ENCODE measurements at places on chromosomes 4 and X.

GRCh38 chr4:2482693-2483092, 13.8 kb downstream of the RNF4 start:
- DNase-seq: no peak

DNA sequence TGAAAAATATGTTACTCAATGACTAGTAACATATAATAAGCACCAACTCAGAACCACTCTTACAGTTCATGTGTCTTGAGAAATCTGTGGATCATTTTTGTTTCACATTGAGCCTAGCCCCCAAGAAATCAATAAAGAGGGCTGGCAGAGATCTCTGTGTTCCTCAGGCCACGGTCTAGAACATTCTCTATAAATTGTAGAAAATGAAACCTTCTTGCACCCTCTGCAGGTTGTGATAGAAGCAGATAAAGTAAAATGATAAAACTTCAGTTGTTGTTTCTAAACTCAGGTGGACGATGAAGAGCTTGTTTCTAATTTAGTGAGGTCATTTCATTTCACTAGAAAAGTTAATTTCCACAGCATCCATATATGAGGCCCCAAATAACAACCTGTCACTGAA, 182.7 kb downstream of the KIT start:
- no peak for DNase-seq

DNA sequence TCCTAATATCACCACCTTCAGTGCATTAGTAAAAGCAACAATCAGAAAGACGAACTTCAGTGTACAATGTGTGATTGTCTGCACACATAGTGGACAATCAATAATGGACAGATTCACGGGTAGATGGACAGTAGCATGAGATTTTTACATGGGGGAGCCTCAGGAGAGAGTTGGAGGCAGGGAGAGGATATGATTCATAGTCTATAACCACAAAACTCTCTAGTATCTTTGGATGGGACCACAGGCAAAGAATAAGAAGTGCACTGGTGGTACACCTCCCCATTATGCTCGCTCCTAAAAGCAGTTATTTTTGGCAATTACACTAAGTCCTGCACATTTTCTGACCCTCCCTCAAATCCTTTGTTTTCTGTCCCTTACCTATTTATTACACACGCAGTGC, 624.4 kb upstream of the ACTRT1 start:
- DNase-seq: no peak

- DNase-seq: no peak
These were observed 44.1 kb downstream of the TIGD4 start for GRCh38 chr4:152735396-152735859.

- no peak for DNase-seq
These were observed 26.0 kb upstream of the BMP2K start for GRCh38 chr4:78749972-78750727.

DNA sequence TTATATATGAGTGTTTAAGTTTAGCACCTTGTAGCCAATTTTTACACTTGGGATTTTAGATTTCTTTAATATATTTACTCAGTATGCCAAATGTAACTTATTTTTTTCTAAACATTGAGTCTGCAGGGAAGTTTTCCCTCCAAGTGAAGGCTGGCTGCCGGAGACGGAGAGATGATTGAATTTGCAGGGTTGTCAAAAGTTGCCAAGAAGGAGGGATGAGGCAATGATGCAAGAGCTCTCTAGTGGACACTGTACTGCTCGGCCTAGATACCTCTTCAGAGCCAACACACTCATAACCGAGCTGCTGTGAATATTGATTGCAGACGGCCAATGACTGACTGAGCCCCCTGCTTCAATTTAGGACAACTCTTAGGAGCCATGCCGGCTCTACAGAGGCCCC, 318.6 kb upstream of the CASK start:
- DNase-seq: no peak

DNA sequence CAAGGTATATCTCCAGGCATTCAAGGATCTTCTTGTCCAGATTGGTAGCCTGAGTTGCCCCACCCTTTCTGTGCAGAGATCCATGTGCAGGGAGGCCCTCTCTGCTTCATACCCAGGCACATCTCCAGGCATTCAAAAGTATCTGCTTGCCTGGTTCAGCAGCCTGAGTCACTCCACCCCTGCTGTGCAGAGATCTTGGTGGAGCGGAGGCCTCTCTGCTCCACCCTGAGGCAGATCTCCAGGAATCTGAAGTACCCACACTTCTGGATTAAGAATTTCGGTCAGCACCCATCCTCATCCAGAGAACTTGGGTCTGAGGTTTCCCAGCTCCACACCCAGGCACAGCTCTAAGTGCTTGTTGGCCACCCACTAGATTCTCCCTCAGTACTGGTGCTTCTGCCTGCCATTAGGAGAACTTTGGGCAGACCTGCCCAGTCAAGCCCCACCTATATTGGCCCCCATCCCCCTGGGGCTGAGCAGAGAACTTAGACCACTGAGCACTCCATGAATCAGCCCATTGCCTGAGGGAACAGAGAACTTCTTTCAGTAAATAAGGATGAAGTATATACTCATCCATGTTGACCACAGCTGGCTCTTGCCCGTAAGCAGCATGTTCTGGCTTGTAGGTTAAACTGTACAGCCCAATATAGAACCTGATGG, 199.5 kb upstream of the ZCCHC13 start:
- DNase-seq: no peak

DNA sequence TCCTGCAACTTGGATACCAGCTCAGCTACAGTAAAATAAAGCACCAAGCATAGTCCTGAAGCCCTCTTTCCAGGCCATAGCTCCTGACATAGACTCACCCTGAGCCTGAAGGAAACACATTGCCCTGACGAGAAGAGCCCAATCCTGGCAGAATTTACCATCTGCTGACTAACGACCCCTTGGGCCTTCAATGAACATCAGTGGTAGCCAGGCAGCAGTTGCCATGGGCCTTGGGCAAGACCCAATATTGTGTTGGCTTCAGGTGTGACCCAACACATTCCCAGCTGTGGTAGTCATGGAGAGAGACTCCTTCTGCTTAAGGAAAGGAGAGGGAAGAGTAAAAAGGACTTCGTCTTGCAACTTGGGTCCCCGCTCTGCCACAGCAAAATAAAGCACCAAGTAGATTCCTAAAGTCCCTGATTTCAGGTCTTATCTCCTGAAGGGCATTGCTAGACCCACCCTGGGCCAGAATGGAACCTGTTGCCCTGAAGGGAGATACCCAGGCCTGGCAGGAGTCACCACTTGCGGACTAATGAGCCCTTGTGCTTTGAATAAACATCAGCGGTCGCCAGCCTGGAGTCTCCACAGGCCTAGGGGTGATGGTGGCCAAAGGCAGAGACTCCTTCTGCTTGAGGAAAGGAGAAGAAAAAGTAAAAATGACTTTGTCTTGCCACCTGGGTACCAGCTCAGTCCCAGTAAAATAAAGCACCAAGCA, 902.6 kb downstream of the C4orf33 start:
- DNase-seq: no peak

- DNase-seq: no peak
These were observed 54.1 kb downstream of the PHF8 start for GRCh38 chrX:53990171-53990570.

- no peak for DNase-seq
These were observed 7.8 kb downstream of the FLNA start for GRCh38 chrX:154366666-154367055.

GRCh38 chrX:153644356-153645125, 2.5 kb upstream of the DUSP9 start:
- DNase-seq: no peak

- DNase-seq: no peak
These were observed 14.7 kb upstream of the PDE6B start for GRCh38 chr4:610411-611261.

- DNase-seq: no peak
These were observed 353.4 kb upstream of the ADGRL3 start for GRCh38 chr4:60846678-60847077.

DNA sequence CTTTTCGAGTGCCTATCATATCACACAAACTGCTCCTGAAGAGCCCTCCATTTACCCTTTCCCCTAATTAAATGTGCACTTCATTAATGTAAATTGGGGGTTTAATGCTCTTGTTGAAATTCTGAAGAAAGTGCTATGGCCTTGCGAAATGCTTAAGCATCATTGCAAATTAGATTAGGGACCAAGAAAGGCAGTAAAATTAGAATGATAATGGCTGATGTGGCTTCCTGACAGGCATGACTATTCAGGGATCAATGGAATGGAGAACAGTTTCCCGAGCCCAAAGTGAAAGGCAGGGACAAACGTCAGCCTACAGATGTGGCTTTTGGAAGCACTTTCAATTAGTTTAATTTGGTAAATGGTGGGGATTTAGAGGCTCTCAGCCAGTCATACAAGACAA, 120.1 kb downstream of the NKX6-1 start:
- no peak for DNase-seq

GRCh38 chr4:127012549-127012948, 620.2 kb upstream of the INTU start:
- DNase-seq: no peak

- no peak for DNase-seq
These were observed 306.3 kb upstream of the PPARGC1A start for GRCh38 chr4:24195991-24196736.

GRCh38 chrX:148867596-148867995, 367.2 kb downstream of the AFF2 start:
- no peak for DNase-seq

DNA sequence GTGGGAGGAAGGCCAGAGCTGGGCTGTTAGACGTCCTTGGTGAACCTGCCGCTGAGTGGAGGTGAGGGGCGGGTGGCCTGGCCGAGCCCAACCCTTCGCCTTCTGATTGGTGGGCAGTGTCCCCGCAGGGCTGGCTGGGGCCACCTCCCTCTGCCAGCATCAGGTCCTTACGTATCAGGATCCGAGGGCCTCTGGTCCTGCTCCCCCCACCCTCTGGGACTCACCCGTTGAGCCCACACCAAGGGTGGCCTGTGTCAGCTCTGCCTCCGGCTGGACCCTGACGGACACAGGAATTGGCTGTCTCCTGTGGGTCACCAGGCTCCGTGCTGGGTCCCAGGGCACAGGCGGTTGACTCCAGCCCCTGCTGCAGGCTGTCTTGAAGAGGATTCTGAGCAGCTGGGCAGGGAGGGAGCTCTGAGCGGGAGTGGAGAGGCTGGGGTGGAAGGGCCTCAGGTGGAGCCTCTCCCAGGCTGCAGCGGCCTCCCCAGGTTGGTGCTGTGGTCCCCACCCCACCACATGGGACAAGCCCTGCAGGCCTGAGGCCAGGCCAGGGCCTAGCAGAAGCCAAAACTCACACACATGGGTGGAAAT, 58.4 kb upstream of the NKX1-1 start:
- no peak for DNase-seq

DNA sequence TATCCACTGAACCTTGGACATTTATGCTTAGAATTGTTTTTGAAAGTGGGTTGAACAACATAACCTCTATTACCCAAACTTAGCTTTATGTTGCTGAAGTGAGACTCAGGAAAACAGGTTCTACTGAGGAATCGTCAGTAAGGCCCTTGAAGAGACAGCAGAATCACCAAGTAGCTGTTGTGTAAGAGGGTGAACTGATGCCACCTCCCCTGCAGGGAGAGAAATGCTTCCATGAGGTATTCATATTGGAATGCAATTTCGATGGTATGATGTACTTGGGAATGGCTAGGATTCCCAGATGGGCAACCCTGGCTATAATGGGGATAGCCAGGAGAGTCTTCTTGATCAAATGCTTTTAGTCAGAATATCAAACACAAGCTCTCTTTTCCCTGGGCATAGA, 4.1 kb upstream of the SCRG1 start:
- DNase-seq: no peak

Measured in stimulated activated CD4-positive, alpha-beta T cell treated with anti-CD3 and anti-CD28 coated beads, Interleukin-15, amount 100 ng/mL, for 1 hour (primary cell).